ENCODE measurements at places on chromosomes 1 and 21. TPM values are rescaled to one million over a fixed set of nuclear protein-coding genes. Genes with fewer than 3 reads are reported as not detected.

The RUNX3 gene
- total RNA-seq = 0.34 TPM

The CRNN gene
- total RNA-seq = 24.6 TPM

The GPR161 gene
- 5.8 TPM for total RNA-seq

The RBBP4 gene
- total RNA-seq = 164 TPM

All from nasal cavity respiratory epithelium epithelial cell of viscerocranial mucosa (primary cell).